ENCODE measurements at places on chromosomes 4 and X.

DNA sequence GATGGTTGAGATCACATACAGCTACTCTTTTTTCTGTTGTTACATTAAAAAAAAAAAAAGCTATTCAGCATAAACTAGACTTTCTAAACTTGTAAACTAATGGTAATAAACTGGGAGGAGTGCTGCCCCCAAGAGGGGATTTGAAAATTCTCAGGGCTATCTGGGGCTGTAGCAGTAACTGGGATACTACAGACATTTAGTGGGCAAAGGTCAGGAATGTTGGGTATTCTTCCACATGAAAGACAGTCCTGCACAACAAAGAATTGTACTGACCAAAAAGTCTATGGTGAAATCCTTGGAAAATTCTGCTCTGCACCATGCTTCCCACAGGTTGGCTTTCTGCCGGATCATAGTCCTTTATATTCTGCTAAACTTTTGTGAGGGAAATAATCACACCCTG is 232.6 kb upstream of the BOD1L1 start:
- DNase-seq, result no peak

- DNase-seq, result no peak
Measured at GRCh38 chr4:81607950-81608349, 136.2 kb upstream of the RASGEF1B start.

GRCh38 chr4:89275587-89275986 is 32.0 kb downstream of the GPRIN3 start:
- no peak for DNase-seq

- DNase-seq, result no peak
Measured at GRCh38 chr4:172809319-172809718, 359.3 kb upstream of the GALNT7 start.

DNA sequence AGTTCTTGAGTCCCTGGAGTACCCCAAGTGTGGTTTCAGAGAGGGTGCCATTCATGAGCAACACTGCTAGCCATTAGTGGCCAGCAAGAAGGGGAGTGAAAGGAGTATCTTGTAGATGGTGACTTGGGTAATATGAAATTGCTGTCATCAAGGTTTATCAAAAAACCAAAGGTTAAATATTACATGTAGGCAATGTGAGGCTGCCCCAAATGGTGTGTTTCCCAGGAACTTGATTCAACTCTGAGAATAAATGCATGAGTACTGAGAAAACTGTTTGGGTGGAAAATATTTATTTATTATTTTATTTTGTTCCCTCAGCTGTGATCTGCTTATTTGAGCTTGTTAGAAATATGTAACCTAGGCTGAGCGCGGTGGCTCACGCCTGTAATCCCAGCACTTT is 55.7 kb downstream of the AFF1 start:
- no peak for DNase-seq

GRCh38 chrX:103407776-103408175 is 31.4 kb downstream of the BEX3 start:
- no peak for DNase-seq

- DNase-seq, result no peak
Measured at GRCh38 chr4:143713955-143714625, 13.6 kb upstream of the FREM3 start.

DNA sequence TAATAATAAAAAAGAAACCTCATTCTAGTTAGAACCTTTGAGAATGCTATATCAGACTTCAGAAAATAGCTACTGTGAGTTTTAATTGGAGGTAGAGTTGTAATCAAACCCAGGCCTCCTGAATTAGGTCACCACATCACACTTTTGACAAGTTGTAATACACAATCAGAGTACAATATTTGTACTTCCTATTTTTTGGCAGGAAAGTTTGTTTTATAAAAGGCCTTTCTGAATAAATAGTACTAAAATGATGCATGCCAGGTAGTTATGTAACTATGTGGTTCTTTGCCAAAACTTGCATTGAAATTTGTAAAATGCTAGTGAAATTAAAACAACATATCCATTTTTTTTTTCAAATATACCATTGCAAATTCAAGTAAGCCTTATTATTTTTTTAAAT is 26.8 kb downstream of the ADH7 start:
- no peak for DNase-seq

- no peak for DNase-seq
Measured at GRCh38 chr4:89805297-89805696, 31.7 kb downstream of the SNCA start.

DNA sequence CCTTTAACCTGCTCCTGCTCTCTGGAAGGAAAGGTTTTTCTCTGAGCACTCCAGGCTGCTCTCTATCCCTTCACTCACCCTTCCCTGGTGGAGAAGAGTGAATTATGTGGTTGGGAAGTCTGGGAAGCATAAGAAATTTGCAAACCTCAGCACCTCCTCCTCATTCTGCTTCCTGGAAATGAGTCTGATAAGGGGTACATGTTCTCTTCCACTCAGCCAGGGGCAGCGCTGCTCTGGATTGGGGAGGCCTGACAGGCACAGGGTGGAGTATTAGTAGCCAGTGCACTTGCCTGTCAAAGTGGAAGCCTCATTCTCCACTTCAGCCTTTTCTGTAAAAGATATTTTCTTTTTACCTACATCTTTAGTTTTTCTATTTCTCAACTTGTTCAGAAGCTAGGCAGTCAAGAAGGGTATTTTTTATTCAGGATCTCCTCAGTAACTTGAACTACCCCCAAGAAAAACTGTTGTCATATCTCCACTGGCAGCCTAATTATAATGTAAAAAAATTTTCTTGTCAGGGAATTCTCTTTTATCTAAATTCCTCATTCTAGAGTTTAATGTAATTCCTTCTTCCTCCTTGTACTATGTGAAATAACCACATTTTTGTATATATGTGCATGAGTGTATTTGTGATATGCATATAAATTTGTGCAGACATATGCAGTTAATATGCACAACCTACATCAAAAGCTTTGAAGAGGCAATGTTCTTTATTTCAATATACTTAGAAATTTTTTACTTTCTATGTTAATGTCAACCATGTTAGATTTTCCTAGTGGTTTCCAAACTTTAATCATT is 15.3 kb downstream of the ADAMTS3 start:
- DNase-seq, result no peak

- no peak for DNase-seq
Measured at GRCh38 chr4:9835430-9835829, 54.0 kb downstream of the DRD5 start.

DNA sequence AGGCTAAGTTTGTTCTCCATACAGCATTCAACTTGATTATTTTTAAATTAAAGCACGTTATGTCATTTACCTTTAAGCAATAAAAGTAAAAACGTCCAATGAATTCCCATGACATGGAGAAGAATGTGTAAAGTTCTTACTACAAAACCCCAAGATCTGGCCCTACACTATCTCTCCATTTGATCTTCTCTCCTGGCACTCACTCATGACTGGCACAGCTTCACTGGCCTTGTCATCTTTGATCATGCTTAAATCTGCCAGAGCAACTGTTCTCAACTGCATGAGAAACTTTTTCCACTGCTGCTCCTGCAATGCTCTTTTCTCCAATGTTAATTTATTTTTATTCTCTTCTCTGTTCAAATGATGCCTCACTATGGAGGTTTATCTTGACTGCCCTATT is 1109.0 kb upstream of the IGFBP7 start:
- DNase-seq, result no peak

DNA sequence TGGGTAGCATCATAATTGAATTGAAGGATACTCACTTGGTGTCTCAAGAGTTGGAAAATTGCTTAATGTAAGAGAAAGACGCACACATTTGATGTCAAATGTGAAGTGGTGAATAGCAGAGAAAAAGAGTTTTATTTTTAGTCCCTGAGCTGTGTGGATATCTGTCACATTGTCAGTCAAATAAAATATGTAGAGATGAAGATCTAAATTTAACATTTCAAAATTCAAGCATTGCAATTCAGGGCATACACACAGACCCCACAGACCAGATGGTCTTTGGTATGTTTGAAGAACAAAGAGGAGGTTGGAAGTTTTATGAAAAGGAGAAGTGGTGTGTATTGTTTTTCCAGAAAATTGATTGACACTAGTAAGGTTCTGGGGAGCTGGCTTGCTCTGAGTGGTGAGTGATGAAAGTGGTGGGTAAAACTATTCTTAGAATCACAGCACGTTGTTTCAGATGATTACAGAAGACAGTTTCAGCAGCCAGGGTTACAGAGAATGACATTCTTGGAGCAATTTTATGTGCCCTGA is 44.9 kb upstream of the BBS12 start:
- DNase-seq, result no peak

DNA sequence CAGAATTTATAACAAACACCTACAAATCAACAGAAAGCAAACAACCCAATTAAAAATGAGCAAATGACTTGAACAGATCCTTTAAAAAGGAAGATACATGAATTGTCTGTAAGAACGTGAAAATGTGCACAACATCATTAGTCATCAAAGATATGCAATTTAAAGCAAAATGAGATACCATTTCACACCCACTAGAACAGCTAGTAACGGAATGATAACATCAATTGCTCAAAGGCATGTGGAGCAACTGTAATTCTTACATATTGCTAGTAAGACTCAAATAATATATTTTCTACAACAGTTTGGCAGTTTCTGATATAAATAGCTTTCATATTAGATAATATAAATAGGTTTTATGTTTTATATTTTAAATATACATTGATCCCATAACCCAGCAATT is 82.5 kb downstream of the LCORL start:
- DNase-seq, result no peak

GRCh38 chr4:148831945-148832344 is 389.7 kb upstream of the NR3C2 start:
- DNase-seq, result no peak

- no peak for DNase-seq
Measured at GRCh38 chr4:65623506-65623905, 46.8 kb downstream of the EPHA5 start.

- no peak for DNase-seq
Measured at GRCh38 chr4:187128976-187129375, 405.3 kb upstream of the FAT1 start.

GRCh38 chr4:102007959-102008425 is 217.5 kb downstream of the BANK1 start:
- no peak for DNase-seq

GRCh38 chr4:26127851-26128337 is 192.9 kb upstream of the RBPJ start:
- no peak for DNase-seq

DNA sequence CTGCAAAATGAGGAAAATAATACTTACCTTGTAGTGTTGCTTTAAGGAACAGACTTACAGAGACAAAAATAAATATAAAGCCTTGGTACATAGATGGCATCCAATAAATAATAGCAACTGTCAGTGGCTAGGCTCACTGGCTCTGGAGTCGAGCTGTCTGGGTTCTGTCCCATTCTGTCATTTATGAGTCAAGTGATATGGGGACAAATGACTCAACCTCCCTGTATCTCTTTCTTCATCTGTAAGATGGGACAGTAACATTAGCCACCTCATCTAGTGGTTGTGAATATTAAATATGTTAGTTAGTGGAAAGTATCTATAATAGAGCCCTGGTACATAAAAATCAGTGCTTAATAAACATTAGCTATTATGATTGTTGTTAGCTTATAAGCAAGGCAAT is 16.7 kb upstream of the GATB start:
- no peak for DNase-seq

GRCh38 chr4:151928112-151928511 is 167.3 kb upstream of the GATB start:
- DNase-seq, result peak; percentile 31

GRCh38 chrX:41332005-41332404 is 2.0 kb upstream of the DDX3X start:
- no peak for DNase-seq

- no peak for DNase-seq
Measured at GRCh38 chrX:71618303-71618721, at the start of gene CXCR3. CXCR3 (minus strand) TSS chrX:71618511; CDS start chrX:71618449, 62 bp downstream.

DNA sequence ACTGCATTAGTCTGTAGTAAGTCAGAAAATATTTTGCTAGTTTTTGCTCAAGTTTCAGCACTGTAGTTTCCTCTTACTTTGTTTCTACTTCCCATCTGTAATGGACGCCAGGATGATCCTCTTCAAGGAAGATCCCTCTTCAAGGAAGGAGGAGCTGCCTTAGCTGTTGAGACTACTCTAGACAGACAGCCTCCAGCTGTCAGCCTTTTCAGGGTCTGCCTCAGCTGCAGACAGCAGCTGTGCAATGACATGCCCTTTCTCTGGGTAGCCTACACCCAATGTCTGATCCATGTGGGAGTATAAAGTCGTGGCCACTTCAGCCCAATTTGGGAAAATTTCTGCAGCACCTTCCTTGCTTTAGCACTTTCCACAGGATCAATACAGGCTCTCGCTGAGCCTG is 281.0 kb upstream of the MAOA start:
- no peak for DNase-seq

- no peak for DNase-seq
Measured at GRCh38 chrX:19686876-19687275, 171.6 kb upstream of the MAP3K15 start.

DNA sequence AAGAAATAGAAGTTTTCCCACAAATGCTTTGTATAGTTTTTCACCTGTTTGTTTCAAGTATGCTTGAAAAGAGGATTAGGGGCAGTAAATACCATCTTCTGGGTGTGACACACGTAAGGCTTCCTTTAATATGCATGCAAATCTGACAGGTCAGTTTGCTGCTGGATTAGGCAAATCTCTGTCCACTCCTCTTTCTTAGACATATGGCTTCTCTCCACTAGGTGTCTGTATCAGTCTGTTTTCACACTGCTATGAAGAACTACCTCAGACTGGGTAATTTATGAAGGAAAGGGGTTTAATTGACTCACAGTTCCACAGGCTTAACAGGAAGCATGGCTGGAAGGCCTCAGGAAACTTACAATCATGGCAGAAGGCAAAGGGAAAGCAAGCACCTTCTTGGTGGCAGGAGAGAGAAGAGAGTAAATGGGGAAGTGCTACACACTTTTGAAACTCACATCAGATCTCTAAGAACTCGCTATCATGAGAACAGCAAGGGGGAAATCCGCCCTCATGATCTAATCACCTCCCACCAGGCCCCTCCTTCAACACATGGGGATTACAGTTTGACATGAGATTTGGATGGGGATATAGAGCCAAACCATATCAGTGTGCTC is 66.9 kb downstream of the TAB3 start:
- peak; percentile 2 for DNase-seq

DNA sequence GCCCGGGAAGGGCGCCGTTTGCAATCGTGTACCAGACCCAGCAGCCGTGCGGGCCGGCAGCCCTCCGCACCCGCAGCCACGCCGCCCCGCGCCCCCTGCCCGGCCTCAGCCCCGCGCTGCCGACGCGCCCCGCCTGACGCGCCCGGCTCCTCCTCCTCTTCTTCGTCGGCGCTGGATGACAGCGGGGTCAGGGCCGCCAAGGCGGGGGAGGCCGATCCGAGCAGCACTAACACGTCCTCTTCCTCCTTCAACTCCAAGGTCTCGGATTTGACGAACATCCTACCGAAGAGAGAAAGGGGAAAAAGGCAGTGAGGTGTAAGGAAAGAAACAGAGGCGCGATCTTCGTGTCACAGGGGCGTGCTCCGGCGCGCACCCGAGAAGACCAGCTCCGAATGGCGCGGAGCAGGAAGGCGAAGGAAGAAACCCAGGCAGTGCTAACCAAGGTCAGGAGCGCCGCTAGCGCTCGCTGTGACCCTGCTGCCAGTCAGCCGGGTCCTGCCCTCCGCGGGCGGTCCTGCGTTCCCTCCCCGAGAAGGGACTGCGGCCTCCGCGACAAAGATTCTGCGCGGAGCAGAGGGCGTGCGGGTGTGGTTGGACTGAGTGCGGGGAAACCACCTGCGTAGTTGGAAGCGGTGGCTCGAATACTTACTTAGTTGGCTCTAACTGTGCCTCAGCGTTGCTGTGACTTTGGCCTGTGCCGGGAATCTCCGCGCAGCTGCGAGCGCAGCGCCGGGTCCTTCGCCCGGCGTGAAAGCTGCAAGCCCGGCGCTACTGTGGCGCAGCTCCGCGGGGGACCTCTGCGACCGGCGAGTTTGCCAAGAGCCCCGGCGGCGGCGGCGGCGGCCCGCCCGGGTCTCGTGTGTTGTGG is 548 bp downstream of the NEUROG2 start:
- no peak for DNase-seq

- DNase-seq, result no peak
Measured at GRCh38 chr4:31408121-31408520, 688.0 kb downstream of the PCDH7 start.
